ENCODE measurements at places on chromosomes 3 and 15. TPM values are rescaled to one million over a fixed set of nuclear protein-coding genes. Genes with fewer than 3 reads are reported as not detected.

The SOX14 gene
- polyA plus RNA-seq, result not detected

The ZCWPW2 gene
- polyA plus RNA-seq, result not detected

The PARL gene
- polyA plus RNA-seq, result 180 TPM

The FMN1 gene
- polyA plus RNA-seq, result not detected

The MAGI1 gene
- polyA plus RNA-seq, result not detected

The SPATA12 gene
- not detected for polyA plus RNA-seq

The INSYN1 gene
- not detected for polyA plus RNA-seq

The GMNC gene
- polyA plus RNA-seq, result not detected

The FGF12 gene
- not detected for polyA plus RNA-seq

The GOLGA8T gene
- polyA plus RNA-seq, result 0.16 TPM

The CADM2 gene
- polyA plus RNA-seq, result 0.64 TPM

The GOLGA8M gene
- polyA plus RNA-seq, result 0.76 TPM

The ATRIP gene
- polyA plus RNA-seq, result 6.4 TPM

The CCR3 gene
- not detected for polyA plus RNA-seq

The CFAP91 gene
- not detected for polyA plus RNA-seq

The TMEM212 gene
- not detected for polyA plus RNA-seq

The DPPA2 gene
- polyA plus RNA-seq, result not detected

The ACP3 gene
- polyA plus RNA-seq, result 4.8 TPM

The MB21D2 gene
- polyA plus RNA-seq, result not detected

The CNTN3 gene
- polyA plus RNA-seq, result not detected

The ALS2CL gene
- polyA plus RNA-seq, result not detected

The RLBP1 gene
- polyA plus RNA-seq, result 0.35 TPM

The FAM107A gene
- polyA plus RNA-seq, result not detected

The SRGAP3 gene
- polyA plus RNA-seq, result not detected

The CLDN18 gene
- polyA plus RNA-seq, result not detected

The DCUN1D1 gene
- 34.5 TPM for polyA plus RNA-seq

The JMJD7 gene
- polyA plus RNA-seq, result 57.4 TPM

The PCLAF gene
- 7.6 TPM for polyA plus RNA-seq

The GAP43 gene
- polyA plus RNA-seq, result not detected

The SLC9C1 gene
- not detected for polyA plus RNA-seq

The CD86 gene
- polyA plus RNA-seq, result 7.4 TPM

The FEZF2 gene
- not detected for polyA plus RNA-seq

The DPPA4 gene
- polyA plus RNA-seq, result 0.89 TPM

The CLRN1 gene
- not detected for polyA plus RNA-seq

The TF gene
- not detected for polyA plus RNA-seq

The TMED3 gene
- polyA plus RNA-seq, result 53.6 TPM

The FOXL2NB gene
- polyA plus RNA-seq, result not detected

The SLC25A36 gene
- polyA plus RNA-seq, result 62.5 TPM

The CATSPER2 gene
- not detected for polyA plus RNA-seq

The KBTBD12 gene
- not detected for polyA plus RNA-seq

The SLC30A4 gene
- polyA plus RNA-seq, result 4.0 TPM

The PIERCE2 gene
- polyA plus RNA-seq, result not detected

The SEMA6D gene
- polyA plus RNA-seq, result not detected

Data from immature natural killer cell (primary cell).